Stimulated activated CD8-positive, alpha-beta memory T cell treated with anti-CD3 and anti-CD28 coated beads, Interleukin-2, amount 100 ng/mL, for 1 hour (primary cell): ENCODE measurements at places on chromosomes 7 and 10.

DNA sequence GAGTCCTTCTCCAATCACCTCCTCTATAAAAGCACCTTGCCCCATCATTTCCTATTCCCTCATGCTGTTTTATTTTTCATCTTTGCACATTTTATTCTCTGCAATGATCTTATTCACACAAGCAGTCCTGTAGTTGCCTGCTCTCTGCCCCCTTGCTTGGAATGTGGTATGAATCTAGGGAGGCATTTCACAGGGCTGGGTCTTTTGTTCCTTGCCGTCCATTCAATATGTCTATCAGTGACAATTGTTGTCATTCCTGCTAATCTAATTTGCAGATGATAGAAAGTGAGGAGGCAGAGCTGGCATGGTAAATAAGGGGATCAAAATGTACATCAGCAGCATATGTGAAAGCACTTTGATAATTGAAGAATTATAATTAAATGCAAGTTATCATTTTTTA lies 246.2 kb upstream of the C7orf33 start:
- no peak for DNase-seq

DNA sequence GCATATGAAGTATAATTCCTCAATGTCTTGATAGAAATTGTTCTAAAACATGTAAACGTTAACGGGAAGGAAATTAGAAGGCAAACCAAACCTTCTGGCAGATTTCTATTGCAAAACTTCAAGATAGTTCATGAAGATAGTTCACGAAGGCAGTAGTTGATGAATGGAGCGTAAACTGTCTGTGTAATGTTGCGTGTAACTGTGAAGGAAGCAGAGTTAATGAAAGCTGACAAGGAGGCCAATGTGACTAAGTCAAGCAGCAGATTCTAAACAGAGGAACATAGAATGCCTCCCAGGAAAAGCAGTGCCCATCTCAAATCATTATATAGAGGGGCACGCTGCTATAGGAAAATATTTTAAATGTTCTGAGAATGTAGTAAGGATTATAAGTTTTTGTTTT lies 659.7 kb upstream of the IGFBP3 start:
- no peak for DNase-seq

DNA sequence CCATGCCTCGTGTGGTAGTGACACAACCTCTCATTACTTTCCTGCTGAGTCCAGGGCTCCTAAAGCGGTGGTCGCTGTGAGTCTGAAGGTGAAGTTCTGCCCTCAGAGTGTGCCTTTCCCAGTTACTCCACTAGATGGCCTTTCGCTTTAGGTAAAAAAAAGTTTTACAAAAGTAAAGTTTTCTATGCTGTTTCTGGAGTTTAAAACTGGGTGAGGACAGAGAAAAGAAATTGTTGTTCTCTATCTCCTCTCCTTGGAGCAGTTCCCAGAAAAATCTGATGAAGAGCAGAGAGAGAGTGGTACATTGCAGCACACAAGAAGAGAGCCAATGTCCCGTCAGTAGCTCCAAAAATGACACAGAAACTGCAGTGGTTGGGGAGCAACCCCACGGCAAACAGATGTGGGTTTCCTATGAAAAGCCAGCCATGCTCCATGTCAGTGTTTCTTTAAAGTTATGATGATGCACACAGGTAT lies 257.1 kb downstream of the GLI3 start:
- no peak for DNase-seq

- DNase-seq: no peak
These were observed 17.6 kb downstream of the KRIT1 start for GRCh38 chr7:92228100-92228499.

DNA sequence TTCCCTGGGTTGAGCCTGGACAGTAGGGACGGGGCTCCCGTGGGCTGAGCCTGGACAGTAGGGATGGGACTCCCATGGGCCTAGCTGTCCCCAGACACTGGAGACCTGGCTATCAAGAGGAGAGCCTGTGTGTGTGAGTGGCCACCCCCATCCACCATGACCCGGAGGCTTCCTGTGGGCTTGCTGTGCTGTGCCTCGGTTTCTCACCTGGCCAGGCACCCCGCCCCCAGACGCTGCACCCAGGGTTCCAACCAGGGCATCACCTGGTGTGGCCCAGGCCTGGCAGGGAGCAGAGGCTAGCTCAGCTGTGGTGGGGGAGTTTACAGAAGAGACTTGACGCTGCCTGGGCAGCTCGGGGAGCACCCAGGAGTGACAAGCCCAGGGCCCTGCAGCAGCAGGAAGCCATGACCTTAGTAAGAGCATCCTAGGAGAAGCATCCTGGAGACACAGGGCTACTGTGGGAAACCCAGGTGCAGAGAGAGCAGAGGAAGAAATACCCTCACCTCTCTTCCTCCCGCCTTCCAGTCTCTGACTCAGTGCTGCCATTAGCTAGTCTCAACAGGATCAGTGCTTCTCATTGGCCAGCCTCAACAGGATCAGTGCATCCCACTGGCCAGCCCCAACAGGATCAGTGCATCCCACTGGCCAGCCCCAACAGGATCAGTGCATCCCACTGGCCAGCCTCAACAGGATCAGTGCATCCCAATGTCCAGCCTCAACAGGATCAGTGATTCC lies 61.0 kb downstream of the PDGFA start:
- no peak for DNase-seq
